ENCODE measurements at places on chromosomes 2 and 18.

DNA sequence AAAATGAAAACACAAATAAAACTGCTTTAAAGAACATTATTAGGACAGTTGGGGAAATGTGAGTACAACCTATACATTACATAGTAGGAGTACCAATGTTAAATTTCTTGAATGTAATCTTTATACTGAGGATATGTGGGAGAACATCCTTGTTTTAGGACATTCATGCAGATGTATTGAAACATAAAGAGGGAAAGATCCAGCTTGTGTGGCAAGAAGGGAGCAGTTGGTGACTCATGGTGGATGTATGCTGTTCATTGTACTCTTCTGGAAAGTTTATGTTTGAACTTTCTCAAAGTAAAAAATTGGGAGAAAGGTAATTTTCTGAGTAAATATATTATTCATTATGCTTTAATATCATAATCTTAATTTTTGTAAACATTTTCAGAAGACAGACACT, 132.1 kb upstream of the DLGAP1 start:
- DNase-seq, result no peak

DNA sequence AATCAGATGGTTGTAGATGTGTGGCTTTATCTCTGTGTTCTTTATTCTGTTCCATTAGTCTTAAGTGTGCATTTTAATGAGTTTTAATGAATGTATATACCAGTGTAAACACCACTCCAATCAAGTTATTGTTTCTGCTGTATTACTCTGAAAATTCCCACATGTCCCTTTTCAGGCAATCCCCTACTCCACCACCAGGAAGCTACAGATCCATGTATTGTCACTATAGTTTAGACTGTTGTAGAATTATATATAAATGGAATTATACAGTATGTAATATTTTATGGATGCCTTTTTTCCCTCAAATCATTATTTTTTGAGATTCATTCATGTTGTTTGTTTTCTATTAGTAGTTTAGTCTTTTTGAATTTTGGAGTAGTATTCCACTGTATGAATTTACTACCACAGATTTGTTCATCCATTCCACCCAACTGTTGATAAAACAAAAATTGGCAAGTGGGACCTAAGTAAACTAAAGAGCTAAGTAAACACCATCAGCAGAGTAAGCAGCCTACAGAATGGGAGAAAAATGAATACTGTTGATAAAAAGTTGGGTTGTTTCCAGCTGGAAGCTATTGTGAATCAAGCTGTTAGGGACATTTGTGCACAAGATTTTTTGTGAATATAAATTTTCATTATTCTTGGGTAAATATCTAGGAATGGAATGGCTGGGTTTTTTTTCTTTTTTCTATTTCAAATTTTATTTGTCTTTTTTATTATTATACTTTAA, 262.0 kb downstream of the CAMKMT start:
- no peak for DNase-seq

GRCh38 chr2:85887566-85888019, 1.2 kb downstream of the ST3GAL5 start:
- DNase-seq, result peak; percentile 65

DNA sequence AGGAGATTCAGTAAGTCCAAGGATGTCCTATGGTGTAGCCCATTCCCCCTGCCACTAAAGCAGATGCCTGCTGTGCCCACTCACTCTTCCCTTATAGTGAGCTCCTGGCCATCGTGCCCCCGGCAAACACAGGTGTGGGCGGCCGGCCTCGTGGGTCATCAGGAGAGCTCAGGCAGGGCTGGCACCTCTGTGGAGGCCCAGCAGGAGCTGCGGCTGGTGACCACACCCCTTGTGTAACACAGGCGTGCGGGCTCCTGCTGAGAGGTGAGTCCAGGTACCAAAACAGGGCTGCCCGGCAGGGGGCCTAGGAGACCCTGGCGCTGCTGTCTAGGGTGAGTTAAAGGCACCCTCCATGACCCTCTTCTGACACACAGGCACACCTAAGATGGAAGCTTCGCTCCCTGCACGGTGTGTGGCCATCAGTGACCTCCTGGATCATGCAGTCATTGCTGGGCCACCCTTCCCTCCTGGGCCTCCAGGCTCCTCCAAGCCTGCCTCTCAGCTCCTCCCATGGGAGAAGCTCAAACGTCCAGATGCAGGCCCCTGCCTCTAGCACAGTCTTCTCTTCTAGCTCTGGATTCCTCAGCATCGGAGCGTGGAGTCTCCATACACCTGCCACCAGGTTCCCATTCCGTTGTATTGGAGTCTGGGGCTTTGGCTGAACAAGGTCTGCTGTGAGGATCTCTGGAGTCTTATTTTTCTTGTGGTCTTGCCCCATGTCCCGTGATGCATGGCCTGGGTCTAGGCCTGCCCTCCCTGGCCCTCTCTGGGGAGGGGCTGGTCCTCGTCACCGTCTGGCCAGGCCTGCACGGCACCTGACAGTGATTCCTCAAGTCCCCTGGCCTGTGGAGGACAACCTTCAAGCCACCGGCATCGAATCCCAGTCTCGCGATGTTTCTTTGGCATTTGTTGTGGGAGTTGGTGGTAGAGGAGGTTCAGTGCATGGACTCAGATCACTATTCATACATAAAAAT, 246.9 kb downstream of the ACKR3 start:
- DNase-seq, result no peak

GRCh38 chr2:200650195-200650594, 64.4 kb downstream of the AOX1 start:
- no peak for DNase-seq

DNA sequence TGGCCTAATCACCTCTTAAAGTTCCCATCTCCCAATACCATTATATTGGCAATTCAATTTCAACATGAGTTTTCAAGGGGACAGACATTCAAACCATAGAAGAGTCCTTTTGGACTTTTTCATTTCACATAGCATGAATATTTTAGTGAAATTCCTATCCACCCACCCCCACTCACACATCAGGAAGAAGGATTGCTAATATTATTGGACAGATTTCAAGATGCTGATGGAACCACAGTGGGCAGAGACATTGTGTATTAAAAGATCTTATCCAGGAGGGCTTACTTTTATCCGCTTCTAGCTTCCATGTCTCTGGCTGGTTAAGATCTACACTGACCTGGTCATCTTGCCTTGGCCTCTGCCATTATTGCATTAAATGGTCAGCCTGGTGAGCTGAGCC, 297.4 kb upstream of the ACVR2A start:
- no peak for DNase-seq

GRCh38 chr2:200476836-200477235, 33.0 kb downstream of the KCTD18 start:
- no peak for DNase-seq

DNA sequence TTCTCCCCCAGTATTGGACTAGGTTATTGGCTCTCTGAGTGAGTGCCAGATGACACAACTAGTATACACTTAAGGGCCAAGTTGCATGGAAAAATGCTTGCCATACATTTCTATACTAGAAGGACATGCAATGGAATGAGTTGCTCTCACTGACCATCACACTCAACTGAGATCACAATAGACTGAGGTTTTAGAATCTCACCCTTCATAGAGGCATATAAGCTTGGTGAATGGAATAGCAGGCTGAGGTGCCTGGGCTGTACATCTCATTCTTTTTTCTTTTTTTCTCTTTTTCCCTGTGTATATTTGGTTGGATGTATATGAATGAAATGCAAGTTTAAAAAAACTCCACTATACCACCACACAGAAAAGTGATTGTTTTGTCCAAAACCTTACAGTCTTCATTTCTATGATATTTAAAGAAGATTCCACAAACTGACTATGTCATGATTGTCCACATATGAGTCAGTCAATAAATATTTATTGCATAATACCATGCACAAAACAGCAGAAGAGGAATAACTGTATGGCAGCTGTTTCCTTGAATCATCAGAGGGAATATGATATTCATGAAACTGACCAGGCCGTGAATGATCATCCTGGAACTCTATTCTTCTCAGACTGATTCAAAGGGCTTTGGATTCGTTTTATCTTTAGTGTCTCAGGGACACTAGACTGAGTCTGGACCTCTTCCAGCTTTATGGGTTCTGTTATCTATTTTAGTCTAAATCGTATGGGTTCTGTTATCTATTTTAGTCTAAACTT, 122.6 kb upstream of the STK17B start:
- DNase-seq, result no peak

GRCh38 chr2:38130876-38131275, 54.9 kb upstream of the CYP1B1 start:
- DNase-seq, result no peak

DNA sequence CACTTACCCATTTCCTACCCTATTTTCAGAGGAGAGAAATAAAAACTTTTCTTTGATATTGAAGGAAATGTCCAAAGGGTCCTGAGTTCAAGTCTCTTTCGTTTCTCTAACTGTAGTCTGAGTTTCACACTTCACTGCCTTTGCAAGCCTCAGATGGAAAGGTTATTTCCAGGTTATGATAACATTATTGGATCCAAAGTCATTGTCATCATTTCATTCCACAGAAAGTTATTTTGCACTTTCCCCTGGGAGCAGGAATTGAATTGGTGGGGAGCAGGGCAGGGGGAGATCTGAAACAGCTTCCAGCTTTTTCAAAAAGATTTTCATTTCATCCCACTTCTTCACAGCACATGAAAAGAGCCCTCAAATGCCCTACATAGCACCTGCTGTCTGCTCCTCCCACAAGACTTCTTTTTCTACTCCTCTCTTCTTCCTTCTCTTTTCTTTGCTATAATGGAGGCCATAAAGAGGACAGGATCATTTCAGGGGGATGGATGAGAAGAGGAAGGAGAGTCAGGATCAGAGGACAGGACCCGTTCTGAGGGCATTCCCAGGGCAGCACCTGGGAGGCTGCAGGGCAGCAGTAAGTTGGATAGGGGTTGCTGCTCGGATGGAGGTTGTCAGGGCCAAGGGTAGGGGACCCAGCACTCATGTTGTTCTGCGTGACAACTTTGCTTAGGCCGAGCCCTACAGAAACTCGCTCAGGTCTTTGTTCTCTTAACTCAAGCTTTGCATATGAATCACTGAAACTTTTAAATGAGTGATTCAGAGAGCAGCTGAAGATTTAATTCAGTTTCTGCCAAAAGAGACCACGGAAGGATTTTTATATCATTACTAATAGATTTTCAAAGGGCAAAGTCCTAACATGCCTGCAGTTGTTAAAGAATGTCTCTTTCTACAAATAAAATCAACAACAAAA, 11.4 kb upstream of the GALNT5 start:
- no peak for DNase-seq

- DNase-seq, result no peak
These were observed 304.1 kb upstream of the FAM98A start for GRCh38 chr2:33903215-33903614.

GRCh38 chr18:22998344-22998743, 65.2 kb downstream of the RBBP8 start:
- DNase-seq, result no peak

- DNase-seq, result no peak
These were observed 26.4 kb upstream of the GALR1 start for GRCh38 chr18:77223221-77223639.

DNA sequence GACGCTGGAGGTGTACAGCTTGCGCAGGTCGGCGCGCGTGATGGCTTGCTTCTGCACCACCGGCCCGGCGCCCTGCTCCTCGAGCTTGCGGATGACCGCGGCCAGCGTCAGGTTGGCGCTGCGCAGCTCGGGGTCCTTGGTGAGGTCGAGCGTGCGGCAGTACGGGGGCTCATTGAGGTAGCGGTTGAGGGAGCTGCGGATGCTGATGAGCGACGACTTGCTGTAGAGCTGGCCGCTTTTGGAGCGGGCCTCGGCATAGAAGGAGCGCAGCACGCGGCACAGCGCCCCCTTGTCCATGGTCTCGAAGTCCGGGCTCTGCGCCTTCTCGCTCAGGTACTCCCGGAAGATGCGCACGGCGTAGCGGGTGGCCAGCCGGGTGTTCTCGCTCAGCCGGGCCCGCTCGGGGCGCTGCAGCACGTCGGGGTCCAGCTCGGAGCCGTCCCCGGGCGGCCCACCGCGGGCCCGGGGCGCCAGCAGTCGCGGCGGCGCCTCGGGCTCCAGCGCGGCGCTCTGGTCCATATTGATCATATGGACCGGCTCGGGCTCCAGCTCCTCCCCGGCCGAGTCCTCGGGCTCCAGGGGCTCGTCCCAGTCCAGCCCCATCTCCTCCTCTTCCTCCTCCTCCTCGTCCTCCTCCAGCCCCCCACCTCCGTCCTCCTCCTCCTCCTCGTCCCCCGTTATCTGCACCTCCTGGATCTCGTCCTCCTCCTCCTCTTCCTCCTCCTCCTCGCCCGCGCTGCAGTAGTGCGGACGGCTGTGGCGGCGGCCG, 523 bp downstream of the KCTD1 start:
- DNase-seq, result peak; percentile 60

GRCh38 chr2:15660491-15661294, 69.0 kb downstream of the DDX1 start:
- DNase-seq, result no peak

- no peak for DNase-seq
These were observed 275.3 kb upstream of the RAB12 start for GRCh38 chr18:8333961-8334360.

- no peak for DNase-seq
These were observed 10.6 kb downstream of the SUPT7L start for GRCh38 chr2:27652790-27653189.

Measured in activated T-cell treated with anti-CD3 and anti-CD28 coated beads, Interleukin-2, amount 50 U/mL, for 1 hour (primary cell).